ENCODE measurements at places on chromosomes 1 and 21.

DNA sequence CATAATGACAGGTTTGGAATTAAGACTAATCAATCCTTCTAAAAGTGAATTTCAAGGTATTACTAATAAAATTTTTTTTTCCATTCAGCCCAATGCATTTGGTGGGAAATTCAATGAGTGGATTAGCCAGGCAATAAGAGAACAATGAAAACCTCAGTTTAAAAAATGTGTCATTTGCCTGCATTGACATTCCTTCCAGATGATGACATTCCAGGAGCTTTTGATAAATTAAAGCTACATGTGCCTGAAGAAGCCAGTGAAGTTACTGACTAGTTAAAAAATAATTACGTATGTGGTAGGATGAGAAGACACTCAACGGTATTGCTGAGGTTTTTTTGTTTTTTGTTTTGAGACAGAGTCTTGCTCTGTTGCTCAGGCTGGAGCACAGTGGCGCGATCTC is 37.9 kb upstream of the RC3H1 start:
- no peak for DNase-seq

DNA sequence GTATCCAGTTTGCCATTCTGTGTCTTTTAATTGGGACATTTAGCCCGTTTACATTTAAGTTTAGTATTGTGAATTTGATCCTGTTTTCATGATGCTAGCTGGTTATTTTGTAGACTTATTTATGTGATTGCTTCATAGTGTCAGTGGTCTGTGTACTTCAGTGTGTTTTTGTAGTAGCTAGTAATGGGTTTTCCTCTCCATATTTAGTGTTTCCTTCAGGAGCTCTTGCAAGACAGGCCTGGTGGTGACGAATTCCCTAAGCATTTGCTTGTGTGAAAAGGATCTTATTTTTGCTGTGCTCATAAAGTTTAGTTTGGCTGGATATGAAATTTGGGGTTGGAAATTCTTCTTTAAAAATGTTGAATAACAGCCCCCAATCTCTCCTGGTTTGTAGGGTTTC is 69.2 kb upstream of the PDC start:
- no peak for DNase-seq

- no peak for DNase-seq
Measured at GRCh38 chr1:243438146-243438545, 182.3 kb downstream of the SDCCAG8 start.

- DNase-seq: no peak
Measured at GRCh38 chr21:20276954-20277353, 721.3 kb upstream of the NCAM2 start.

- DNase-seq: no peak
Measured at GRCh38 chr1:56516539-56517252, 62.7 kb downstream of the PLPP3 start.

- peak; percentile 72 for DNase-seq
Measured at GRCh38 chr21:43646550-43647260, 12.6 kb downstream of the HSF2BP start.

- peak; percentile 67 for DNase-seq
Measured at GRCh38 chr1:23619299-23620188, 60.2 kb upstream of the ID3 start.

- no peak for DNase-seq
Measured at GRCh38 chr21:41333752-41334151, 17.2 kb downstream of the FAM3B start.

GRCh38 chr1:23525558-23526250 is 5.3 kb downstream of the E2F2 start:
- DNase-seq: no peak

GRCh38 chr1:202004711-202005110 is 5.7 kb upstream of the ELF3 start:
- no peak for DNase-seq

DNA sequence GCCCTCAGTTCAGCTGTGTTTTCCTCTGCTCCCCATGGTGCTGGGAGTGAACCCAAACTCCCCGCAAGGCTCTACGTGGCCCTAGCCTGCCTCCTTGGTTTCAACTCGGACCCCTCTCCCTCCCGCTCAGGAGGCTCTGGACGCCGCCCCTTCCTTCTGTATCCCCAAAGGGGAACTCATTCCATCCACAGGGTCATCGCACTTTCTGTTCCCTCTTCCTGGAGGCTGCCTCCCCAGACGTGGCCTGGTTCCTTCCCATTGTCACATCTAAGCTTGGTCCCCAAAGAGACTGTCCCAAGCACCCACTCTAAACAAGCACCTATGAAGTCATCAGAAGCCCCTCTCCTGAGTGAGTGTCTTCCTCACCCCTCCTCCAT is 10.9 kb downstream of the KCNAB2 start:
- no peak for DNase-seq

GRCh38 chr1:3255680-3256079 is 186.7 kb downstream of the PRDM16 start:
- no peak for DNase-seq

- DNase-seq: no peak
Measured at GRCh38 chr1:73333847-73334503, 864.0 kb downstream of the LRRIQ3 start.

DNA sequence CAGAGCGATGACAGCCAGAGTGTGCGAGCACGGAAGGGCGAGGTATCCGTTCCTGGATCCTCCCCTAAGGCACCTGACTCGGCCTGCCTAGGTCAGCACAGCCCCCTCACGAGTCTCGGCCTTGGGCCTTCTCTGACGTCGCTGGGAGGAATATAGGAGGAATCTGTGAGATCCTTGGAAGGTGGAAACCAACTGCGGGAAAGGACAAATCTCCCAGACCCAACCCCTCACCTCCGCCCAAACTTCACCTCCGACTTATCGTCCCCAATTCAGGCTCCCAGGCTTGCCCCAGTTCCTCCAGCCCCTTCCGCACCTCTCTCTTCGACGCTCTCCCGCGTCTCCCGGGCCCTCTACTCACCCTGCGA is 494 bp downstream of the APH1A start:
- no peak for DNase-seq

- DNase-seq: no peak
Measured at GRCh38 chr1:56451491-56451890, 127.9 kb downstream of the PLPP3 start.

DNA sequence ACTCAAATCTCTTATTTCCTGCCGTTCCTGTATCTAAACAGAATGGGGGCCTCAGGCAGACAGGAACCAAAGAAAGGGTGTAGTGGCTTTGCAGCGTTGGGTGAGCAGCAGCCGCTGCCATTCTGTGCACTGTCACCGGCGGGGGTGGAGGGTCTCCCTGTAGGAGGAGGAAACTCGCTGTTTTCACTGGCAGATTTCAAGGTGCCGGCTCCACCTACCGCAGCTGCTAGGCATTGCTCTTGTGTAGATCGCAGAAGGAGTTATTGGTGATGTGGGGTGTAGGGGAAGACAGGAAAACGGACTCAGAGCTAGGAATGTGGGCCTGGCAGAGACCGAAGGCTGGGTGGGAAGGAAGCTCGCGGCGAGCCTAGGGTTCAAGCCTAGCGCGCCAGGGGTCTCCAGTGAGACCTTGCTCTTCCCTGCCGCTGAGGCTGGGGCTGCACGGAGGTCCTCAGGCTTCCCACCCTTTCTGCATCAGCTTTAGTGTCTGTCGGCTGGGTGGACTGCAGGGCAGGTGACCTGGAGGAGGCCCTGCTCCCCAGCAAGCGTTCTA is 20.8 kb downstream of the ATP5PO start:
- DNase-seq: peak; percentile 58

DNA sequence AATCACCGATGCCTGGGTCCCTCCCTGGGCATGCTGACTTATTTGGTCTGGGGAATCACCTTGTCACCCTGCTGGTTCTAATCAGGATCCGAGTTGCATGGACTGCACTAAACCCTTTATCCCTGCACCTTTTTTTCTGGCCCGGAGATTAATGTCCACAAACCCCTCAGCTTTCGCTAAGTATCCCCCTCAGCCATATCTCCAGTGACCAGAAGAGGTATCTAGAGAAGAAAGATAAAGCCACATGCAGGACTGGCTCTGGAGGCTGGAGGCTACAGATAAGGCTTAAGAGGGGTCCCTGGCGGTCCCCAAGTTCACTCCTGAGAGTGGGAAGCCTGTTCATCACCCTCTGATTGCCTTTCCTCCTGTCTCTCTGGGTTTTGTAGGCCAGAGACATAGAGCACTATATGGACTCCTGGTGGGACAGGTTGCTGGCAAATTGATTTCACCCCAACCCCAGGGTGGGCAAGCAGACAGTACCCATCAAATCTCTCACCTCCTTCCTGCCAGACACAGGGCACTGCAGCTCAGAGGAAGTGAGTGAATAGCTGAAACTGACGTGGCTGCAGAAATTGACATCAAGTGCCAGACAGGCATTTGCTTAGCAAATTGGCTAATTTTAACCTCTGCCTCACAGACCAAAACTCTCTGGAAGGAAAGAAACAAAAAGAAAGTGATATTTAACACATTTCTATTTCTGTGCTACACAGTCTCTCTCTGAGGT is 38.8 kb downstream of the HMGB4 start:
- DNase-seq: no peak

- DNase-seq: no peak
Measured at GRCh38 chr1:220971221-220971620, 92.0 kb downstream of the HLX start.

- no peak for DNase-seq
Measured at GRCh38 chr1:31798086-31798432, 17.8 kb downstream of the SPOCD1 start.

GRCh38 chr1:17222557-17222956 is 17.6 kb downstream of the PADI1 start:
- DNase-seq: no peak

- DNase-seq: no peak
Measured at GRCh38 chr1:57447551-57447950, 23.7 kb upstream of the DAB1 start.

- DNase-seq: no peak
Measured at GRCh38 chr21:35150562-35151226, 101.6 kb upstream of the RUNX1 start.

DNA sequence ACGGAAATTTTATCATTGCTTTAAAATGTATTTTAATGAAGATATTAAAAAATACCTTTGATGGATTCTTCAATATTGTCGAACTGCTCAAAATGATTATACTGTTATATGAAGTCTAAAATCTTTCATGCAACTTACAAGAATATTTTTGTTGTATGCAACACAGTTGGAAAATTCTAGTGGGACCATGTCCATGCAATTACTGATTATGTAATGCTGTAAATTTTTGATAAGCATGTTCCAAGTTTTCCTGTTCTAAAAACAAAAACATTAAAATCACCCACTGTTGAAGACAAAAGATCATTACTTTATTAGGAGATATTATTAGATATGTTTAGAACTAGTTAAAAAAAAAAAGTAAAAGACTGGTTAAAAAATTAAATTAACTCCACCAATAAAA is 132.8 kb downstream of the NFIA start:
- no peak for DNase-seq

GRCh38 chr1:236416165-236416564 is 22.1 kb downstream of the EDARADD start:
- no peak for DNase-seq

DNA sequence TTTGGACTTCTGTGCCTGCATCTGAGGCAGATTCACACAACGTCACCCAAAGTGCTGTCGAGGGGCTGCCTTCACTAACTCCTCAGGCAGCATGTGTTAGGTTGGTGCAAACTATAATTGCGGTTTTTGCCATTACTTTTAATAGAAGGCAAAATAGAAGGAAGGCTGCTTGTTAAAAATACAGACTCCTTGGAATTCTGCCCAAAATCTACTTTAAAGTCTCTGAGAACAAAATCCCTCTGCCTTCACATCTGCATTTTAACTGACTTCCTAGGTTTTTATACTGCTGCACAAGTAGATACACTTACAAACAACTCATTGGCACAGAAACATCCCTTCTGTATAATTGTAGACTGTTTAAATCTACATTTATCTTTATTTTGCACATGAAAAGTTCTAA is 41.3 kb upstream of the SLC19A2 start:
- DNase-seq: no peak

GRCh38 chr21:31997191-31997590 is 124.4 kb downstream of the HUNK start:
- no peak for DNase-seq

GRCh38 chr1:167057241-167057688 is 32.9 kb downstream of the GPA33 start:
- no peak for DNase-seq

GRCh38 chr1:17742583-17742982 is 12.6 kb upstream of the ACTL8 start:
- no peak for DNase-seq

DNA sequence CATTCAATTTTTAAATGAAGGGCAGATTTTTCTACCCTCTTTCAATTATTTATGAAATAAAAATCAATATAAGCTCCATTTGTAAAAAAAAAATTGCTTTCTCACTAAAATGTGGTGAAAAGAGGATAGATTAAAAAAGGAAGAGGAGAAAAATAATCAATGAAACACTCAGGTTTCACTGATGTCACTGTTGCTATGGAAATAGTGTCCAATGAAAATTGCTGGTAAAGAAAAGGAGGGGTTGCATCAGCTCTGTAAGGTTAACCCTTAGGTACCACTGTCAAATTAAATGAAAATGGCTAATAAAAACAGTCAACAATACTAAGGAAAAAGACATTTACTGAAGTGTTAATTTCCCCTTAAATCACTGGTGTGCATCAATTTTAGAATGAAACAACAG is 91.6 kb upstream of the TTC39A start:
- no peak for DNase-seq

DNA sequence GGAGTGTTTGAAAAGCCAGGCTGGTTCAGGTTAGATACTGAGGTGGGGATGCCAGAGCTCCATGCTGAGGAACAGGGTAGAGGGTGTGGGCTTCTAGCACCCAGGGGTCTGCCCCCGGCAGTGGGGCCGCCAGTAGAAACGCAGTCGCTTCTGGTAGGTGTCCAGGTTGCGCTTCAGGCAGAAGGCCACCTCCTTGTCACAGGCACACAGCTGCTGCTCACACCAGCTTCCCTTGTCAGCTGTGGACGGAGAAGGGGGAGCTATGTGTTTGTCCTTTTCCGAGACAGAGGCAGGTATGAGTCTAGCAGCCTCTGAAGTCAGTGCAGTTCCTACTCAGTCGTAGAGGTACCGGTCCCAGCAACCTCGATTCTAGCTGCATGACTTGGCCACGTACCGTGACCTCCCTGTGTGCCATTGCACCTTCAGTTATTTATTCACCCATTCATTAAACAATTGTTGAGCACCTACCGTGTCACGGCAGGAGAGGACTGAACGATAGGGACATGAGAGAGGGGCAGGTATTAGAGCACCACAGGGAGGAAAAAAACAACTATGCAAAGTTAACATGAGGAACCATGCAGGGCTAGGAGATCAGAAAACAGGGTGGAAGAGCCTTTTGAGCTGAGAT is 5.2 kb downstream of the PLA2G2D start:
- no peak for DNase-seq

GRCh38 chr21:14567331-14568279 is 21.5 kb upstream of the SAMSN1 start:
- no peak for DNase-seq

GRCh38 chr1:15027515-15027986 is 126.0 kb upstream of the TMEM51 start:
- DNase-seq: no peak

- no peak for DNase-seq
Measured at GRCh38 chr1:47416319-47417169, 459 bp downstream of the FOXE3 start.

DNA sequence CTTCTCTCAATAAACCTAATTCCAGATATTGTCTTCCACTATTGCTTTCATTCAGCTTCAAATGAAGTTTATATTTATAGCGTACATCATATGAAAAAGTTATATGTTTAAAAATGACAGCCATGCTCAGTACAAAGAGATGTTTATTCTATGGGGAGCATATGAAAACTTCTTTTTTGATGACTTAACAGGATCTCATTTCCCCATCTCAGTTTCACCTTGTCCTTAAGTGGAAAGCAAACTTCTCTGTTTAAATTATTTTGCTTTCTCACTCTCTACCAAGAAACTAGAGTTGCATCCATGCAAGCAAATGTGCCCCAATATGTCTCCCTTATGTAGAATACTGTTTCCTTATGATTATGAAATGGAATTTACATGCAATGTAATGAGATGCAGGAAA is 799.5 kb upstream of the RGS18 start:
- DNase-seq: no peak

Measured in activated naive CD8-positive, alpha-beta T cell treated with anti-CD3 and anti-CD28 coated beads, Interleukin-2, amount 50 U/mL, for 16 hours (primary cell).